ENCODE measurements at places on chromosomes 11 and 22.
A peak's percentile ranks its signal among the peaks of the same experiment; 100 is the strongest.

- no peak for DNase-seq
Observed at GRCh38 chr11:128491195-128491936, 96.0 kb downstream of the ETS1 start.

- DNase-seq, result no peak
Observed at GRCh38 chr11:3838504-3838903, 2.3 kb downstream of the RHOG start.

- peak; percentile 83 for DNase-seq
Observed at GRCh38 chr11:40384991-40385390, 1074.5 kb downstream of the LRRC4C start.

DNA sequence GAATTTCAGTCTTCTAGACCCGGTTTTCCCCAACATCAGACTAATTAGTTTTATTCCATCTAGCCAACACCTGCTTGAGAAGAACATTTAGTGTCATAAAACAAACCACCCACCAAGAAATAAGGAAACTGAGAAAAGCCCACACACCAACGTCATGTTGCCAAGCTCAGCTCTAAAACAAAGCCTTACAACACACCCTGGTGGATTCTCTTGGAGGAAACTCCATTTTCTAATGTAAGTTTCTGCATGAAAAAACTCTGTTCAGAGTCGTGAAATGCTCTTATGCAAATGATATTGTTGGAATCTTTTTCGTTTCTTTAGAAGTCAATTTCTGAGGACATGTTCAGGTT, 105.0 kb upstream of the RAG2 start:
- no peak for DNase-seq

GRCh38 chr11:73859671-73860070, 17.0 kb downstream of the COA4 start:
- no peak for DNase-seq

DNA sequence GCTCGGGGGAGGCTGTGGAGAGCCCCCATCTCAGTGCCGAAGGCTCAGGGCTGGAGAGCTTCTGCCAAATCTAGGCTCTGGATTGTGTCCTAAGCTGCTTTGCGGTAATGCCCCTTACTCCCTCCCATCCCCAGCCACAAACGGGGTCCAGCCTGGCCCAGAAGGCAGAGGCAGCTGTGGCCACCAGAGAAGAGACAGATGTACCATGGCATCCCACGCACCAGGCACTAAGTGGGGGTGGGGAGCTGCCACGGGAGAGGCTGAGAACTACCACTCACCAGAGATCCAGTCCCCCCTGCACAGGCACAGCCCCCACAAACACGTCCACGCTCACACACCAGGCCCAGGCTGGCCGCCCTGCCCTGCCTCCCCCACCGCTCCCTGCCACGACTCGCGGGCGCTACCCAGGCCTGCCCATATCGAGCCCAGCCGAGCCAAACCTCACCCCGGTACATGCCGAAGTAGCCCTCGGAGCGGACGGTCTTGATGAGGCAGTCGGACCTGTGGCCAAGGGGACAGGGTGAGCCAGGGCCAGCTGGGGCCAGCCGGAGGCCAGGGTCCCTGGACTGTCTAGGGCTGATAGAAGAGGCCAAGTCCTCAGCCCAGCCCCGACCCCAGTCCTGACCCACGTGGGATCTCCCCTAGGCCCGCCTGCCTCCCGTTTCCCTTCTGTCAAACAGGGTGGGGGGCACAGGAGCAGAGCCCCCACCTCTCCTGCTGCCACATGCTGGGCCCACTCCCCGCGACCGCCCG, 3.9 kb downstream of the SLC25A22 start:
- DNase-seq, result no peak

- no peak for DNase-seq
Observed at GRCh38 chr11:109507836-109508561, 86.0 kb downstream of the C11orf87 start.

- no peak for DNase-seq
Observed at GRCh38 chr11:33895752-33896137, 3.9 kb upstream of the LMO2 start.

GRCh38 chr11:57792060-57792541, 30.5 kb downstream of the CTNND1 start:
- no peak for DNase-seq

- DNase-seq, result no peak
Observed at GRCh38 chr11:129995163-129995562, 7.5 kb downstream of the PRDM10 start.
